RCC 7860 (cell line): ENCODE measurements at places on chromosomes 5 and 9.
A peak's percentile ranks its signal among the peaks of the same experiment; 100 is the strongest.

- DNase-seq = no peak
Measured at GRCh38 chr5:155595791-155596190, 582.2 kb downstream of the KIF4B start.

GRCh38 chr9:82209797-82210470 lies 221.4 kb downstream of the SPATA31D1 start:
- DNase-seq = no peak

DNA sequence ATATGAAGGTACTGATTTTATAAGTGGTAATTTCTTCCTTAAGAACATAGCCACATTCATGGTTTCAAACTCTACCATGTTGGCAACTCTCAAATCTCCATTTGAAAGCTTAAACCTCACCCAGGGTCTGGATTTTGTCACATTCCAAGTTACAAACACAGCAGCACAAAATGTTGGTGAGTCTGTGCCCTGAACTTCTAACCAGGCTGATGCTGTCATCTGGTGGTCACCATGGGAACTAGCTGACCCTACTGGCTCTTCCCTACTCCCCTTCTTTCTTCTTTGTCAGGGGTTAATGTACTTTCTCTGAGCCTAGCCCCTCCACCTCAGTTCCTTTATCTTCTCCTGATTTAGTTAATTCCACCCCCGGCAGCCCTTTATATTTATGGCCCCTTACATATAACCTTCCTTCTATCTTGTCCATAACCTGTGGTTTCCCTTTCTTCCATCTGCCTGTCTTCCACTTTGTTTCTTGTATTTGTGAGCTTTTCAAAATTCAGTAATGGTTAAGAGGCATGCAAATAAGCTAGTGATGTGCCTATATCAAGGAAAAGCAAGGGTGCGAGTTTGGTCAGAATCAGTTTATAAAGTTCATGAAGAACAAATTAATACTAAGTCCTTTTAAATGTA lies 35.9 kb downstream of the TGFBR1 start:
- DNase-seq = peak; percentile 33

DNA sequence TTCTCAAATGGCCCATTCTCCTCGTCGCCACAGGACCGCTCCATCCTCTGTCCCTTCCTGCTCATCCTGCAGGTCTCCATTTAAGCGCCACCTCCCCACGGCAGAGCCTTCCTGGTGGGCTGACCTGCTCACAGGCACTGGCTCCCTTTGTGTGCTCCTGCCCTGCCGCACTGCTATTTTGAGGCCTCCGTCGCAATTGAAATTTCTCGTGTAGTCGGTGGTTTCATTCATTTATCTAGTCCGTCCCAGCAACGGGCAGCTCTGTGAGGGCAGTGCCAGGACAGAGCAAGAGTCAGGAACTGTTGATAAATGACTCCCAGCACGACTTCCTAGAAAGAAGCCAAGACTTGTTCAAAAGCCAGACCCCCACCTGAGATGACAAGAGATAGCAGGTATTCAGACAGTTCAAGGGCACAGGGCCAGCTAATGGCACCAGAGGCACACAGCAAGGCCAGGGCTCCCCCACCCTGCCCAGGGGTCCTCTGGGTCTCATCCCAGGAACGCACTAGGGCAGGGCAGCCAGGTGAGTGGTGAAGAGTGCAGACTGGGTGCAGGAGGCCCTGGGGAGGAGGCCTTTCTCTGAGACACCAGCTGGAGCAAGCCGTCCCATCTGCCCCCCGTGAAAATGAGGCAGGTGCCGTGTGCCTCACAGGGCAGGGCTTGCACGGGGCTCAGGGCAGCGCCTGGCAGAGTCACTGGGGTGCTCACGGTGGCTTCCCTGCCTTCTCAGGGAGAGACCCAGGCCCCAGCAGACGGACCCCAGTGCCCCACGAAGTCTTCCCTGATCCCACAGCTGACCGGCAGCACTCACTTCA lies 36.9 kb downstream of the FAM78A start:
- no peak for DNase-seq

DNA sequence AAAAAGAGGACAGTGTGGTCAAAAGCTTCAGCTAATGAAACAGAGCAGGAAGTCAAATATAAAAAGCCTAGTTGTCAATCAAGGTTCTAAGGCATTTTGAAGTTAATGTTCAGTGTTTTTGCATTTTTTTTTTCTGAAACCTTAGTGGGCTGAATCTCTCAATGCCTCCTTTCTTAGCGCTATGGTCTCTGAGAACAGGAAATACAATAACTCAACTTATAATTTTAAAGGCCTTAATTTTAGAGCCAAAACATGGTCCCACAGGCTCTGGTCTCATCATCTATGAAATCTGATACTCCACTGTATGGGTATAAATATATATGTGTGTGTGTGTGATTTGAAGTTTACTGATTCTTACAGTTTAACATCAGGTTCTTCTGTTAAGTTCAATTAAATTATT lies 63.3 kb upstream of the DPYSL3 start:
- DNase-seq = no peak

DNA sequence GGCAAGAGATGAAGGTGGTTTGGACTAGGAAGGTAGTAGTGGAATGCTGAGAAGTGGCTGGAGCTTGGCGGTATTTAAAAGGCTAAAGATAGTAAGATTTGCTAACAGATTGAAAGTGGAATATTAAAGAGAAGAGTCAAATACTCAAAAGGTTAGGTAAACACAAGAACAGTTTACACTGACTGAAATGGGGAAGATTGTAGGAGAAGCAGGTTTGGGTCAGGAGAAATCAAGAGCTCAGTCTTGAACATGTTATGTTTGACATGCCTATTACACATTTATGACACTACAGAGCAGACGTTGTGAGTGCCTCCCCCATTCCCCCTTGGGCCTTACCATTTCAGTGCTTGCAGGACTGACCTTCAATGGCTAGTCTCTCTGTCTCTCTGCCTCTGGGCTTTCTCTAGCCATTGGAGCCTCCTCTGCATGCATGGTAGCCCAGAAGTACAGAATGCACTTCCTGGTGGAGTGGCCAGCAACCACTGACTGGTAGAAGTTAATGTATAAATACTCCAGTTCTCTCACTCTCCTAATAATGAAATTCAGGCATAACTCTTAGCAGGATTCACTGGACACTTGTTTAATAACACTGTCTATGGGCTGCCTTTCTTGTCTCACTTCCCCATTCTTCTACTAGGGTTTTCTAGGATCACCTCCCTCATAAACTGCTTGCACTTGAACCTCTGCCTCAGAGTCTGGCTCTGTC lies 56.8 kb downstream of the HMGCS1 start:
- no peak for DNase-seq

DNA sequence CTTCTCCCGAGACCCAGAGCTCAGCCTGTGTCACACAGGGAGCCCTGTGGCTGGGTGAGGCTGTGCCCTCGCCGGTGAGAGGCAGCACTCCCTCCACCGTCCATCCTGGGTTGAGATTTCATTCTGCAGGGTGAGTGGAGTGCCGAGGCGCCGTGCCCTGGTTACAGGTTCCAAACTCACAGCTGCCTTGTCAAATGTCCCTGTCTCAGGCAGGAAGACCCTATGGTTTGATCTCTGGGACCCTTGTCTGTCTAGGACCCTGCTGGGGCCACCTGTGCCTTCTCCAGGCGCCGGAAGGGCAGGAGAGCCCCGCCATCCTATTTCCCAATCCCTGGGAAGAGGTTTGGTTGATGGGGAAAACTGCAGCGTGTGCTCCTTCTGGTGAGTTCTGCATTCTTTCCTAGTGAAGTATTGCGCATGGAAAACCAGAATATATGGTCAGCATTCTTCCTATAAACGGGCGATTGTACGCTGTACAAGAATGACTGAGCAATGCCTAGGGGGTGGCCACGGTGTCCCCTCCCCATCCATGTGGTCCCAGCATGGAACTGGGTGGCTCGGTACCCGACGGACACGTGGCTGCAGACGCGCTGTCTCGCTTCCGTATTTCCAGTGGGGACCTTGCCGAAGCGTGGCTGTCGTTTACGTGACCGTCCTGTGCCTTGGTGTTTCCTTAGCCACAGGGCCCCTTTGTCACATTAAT lies 95.9 kb upstream of the COL5A1 start:
- no peak for DNase-seq

GRCh38 chr5:40983781-40984180 lies 74.5 kb downstream of the C7 start:
- no peak for DNase-seq

- no peak for DNase-seq
Measured at GRCh38 chr5:127858116-127858784, 155.1 kb downstream of the CCDC192 start.

GRCh38 chr5:150263801-150264621 lies 25.6 kb downstream of the CAMK2A start:
- peak; percentile 95 for DNase-seq

DNA sequence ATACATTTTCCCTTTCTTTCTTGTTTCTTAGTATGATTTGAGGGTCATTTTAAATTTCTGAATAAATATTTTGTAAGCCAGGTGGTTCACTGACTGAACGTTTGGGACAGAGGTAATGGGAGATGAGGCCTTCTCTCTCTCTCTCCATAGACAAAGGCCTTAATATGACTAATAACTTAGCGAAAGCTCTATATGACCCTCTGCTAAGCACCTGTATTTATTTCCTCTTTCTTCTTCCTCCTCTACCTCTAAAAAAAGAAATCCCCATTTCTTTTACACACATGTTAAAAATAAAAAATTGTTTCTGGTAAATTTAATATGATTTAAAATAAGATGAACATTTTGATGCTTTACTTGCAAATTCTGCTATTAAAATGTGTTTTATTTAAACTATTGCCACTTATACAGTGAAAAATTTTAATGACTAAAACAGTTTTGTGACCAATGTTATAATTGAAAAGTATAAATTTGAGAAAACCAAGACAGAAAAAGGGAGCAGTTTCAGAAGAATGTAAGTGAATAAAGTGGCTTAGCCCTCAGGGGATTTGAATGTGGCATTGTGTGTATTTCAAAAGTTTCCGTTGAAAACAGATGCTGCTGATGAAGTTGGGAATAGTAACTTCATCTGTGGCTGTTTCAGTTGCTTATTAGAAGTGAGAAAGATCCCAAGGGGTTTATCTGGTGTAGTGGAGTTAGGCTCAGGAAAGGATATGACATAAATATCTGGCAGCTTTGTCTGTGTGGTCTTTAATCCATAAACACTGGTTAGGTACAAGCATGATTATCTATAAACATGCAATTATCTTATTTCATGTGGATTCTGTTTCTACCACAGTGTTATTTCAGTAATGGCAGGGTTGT lies 128.6 kb upstream of the GRHPR start:
- DNase-seq = no peak

DNA sequence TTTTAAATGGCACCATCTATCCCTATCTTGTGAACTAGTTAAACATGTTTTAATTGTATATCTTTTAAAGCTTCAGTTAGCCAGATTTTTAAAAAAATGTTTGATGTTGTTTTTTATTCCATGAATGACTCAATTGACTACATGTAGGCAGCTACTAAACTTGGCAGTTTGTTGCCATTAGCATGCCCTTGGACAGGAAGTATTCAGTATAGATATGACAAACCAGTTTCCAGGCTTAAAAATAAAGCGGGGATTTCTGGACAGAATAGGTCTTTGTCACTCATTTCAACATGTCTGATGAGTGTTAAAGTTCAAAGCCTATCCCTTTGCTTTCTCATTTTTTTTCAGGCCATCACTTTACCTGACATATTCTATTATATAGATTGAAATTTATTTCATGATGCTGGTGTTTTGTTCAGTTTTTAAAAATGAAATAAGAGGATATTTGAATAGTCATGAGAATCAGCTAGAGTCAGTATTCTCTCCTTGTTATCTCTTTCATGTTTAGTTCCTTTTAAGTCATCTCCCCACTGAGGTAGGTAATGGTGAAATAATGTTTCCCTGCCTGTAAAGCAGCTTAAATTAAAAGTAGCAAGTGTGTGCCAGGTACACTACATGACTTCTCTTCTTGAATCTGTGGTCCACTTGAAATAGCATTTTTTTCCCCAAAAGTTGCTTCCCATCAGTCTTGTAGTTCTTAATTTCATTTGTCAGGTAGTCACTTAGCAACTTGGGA lies 11.9 kb downstream of the TNFAIP8 start:
- DNase-seq = no peak

DNA sequence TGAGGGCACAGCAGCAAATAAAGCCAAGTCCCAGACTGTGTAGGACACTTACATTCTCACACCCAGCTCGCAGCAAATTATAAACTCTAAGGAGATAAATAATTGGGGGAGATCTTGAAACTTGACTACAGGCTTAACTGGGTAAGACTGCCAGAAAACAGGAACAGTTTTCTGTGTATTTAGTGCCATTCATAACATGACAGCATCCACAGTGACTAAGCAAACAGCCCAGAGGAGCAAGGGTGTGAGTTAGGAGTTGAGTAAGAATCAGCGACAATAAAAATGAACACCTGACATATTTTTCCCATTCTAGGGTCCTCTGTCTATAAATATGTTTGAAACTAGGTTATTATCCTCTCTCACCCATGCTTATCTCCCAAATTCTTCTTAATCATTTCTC lies 370.9 kb upstream of the WWC1 start:
- DNase-seq = peak; percentile 20

DNA sequence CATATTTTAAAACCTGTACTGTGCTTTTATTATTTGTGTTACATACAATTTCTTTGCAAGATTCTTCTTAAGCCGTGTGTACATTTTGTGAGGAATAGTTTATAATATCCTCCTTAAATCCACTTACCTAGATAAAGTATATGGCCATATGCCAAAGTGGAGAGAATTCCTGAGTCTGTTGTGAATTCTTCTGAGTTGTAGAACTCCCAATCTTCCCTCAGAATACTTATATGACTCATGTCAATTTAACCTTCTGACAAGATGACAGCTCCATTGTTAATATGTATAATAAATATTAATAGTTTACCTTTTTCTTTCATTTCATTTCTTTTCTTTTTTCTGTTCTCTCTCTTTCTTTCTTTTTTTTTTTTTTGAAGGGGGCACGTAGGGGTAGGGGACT lies 6.0 kb upstream of the RICTOR start:
- DNase-seq = peak; percentile 32

DNA sequence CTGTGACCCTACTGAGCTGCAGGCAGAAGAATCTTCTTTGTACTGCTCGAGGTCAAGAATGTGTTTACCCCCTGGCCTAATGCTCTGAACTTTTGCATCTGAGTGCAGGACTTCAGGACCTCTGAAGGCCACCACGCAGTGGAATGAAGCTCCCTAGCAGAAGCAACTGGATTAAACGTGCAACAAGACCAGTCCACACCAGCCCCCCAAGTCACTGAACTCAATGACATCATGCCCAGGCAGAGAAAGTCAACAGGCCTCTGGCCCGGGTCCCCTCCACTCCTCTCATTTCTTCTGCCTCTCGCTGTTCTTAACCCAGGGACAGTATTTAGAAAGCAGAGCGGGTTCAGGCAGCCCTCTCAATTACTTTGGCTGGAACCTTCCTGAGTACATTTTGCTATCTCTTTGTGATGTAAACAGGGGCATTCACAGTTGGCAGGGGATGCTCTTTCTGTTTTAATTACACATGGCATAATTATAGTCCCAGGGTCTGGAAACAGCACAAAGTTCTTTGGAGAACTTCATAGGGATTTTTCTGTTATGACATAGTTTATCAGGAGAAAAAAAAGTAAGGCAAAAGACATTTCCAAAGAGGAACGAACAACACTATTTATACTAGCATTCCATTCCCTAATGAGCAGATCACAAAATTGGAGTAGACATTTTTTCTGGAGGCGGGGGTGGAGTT lies 108.2 kb upstream of the SPATA31D4 start:
- DNase-seq = no peak

- DNase-seq = no peak
Measured at GRCh38 chr5:98604721-98605425, 168.6 kb upstream of the RGMB start.

- no peak for DNase-seq
Measured at GRCh38 chr5:177134697-177135225, 1.2 kb downstream of the NSD1 start.

GRCh38 chr5:90641528-90641927 lies 82.9 kb downstream of the ADGRV1 start:
- DNase-seq = no peak
